NCI-H1694 treated with DMSO at 0.1 percent for 48 hours (cell line): ENCODE measurements at places on chromosomes 3 and 15.

DNA sequence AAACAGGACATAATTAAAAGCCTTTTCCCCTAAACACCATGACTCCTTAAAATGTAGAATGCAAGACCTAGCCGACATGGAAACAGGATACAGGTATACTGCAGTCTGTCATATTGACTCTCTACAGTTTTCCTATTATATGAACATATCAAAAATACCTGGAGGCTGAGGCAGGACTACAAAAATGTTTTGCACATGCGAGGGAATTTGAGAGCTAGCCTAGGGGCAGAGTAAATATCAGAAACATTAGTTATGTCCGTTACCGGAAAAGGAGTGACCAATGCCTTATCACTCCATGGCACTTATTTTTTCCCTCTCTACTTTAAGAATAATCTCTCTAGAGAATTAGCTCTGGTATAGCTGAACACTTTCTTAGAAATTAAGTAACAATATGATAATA, 732.3 kb downstream of the TUSC7 start:
- DNase-seq, result no peak

DNA sequence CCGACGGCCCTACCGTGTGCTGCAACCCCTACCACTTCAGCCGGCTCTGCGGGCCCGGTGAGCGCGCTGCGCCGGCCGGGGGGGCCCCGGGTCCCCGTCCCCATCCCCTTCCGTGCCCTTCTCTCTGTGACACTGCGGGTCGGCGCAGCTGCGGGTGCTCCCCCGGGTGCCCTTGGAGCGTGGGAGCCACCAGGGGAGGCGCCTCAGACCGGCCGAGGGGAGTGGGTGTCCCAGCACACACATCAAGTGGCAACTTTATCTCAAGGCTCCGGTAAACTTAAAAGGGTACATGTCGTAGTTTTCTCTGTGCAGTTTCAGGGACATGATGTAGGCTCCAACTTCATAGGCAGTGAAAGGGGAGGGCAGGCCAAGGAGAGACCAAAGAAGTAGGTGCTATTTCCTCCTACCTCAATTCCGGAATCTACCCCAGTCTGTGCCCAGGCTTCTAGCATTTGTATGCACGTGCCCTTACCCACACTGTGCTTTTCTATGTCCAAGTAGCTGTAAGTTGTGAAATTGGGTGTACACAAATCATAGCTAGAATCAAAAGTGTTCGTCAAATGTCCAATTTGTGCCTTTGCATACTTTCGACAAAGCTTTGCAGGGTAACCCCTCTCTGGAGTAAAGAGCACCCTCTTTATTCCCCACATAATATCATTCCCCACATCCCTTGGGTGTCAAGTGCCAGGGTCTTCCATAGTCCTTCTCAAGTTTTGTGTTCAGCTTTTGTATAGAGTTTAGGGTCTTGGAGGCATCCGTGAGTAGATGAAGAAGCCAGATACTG, 2.2 kb downstream of the SMAD6 start:
- no peak for DNase-seq

DNA sequence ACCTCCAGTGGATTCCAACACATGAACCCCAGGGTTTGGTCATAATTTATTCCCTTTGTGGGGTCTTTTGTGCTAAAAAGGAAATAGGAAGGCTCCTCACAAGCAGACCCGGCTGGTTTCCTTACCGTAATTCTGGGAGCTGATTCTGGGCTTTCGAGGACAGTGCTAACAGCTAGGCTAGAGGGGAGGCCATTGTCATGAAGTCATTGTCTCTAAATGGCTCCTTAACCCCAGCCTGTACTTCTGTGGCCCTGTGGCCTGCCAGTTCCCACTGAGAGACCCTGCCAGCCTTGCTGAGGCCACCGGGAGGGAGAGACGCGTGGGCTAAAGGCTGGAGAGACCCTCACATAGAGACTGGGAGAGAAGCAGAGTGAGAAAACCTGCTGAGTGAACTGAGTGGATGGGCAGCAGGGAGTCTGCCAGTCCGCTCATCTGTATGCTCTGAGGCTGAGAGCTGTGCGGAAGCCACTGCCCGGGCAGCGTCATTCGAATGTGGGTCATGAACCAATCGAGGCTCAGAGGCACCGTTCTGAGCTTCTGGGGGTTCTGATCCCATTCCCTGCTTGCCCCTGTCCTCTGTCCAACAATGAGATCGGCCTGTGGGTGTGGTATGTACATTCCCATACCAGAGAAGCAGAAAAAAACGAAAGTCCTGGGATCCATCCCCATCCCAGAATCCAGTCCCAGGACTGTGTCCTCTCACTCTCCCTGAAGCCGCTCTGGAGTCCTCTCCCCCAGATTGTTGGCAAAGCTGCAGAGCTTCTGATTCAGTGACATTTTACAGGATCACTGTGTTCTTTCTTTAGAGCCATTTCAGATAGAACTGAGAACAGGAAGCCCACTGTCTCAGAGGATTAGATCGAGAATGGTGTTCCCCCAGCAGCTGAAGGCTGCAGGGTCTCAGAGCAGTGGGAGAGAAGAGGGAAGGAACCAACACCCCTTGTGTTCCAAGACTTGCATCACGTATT, 21.3 kb upstream of the DGKG start:
- no peak for DNase-seq

GRCh38 chr3:134487406-134487805, 1.5 kb downstream of the CEP63 start:
- peak; percentile 72 for DNase-seq
